ENCODE measurements at places on chromosomes 5 and 9. TPM values are rescaled to one million over a fixed set of nuclear protein-coding genes. Genes with fewer than 3 reads are reported as not detected.

PIP5K1B gene
- 0.29 TPM for total RNA-seq

OTULIN gene
- 12.8 TPM for total RNA-seq

SPOCK1 gene
- 24.4 TPM for total RNA-seq

COL23A1 gene
- 0.05 TPM for total RNA-seq

LCN12 gene
- total RNA-seq, result not detected

BARHL1 gene
- total RNA-seq, result not detected

TICAM2 gene
- 1.8 TPM for total RNA-seq

OR13C3 gene
- not detected for total RNA-seq

ANAPC2 gene
- total RNA-seq, result 22.9 TPM

KIF4B gene
- total RNA-seq, result 0.23 TPM

LHX3 gene
- total RNA-seq, result not detected

ZNF782 gene
- total RNA-seq, result 2.6 TPM

SLC6A19 gene
- total RNA-seq, result not detected

LRRC19 gene
- total RNA-seq, result not detected

FAM169A gene
- total RNA-seq, result 1.3 TPM

STING1 gene
- 58.0 TPM for total RNA-seq

SOX30 gene
- not detected for total RNA-seq

STKLD1 gene
- total RNA-seq, result 0.06 TPM

FCN2 gene
- not detected for total RNA-seq

GPR151 gene
- total RNA-seq, result not detected
